ENCODE measurements at places on chromosomes 3 and 15. TPM values are rescaled to one million over a fixed set of nuclear protein-coding genes. Genes with fewer than 3 reads are reported as not detected.

OXTR gene
- total RNA-seq = 0.73 TPM

P2RY14 gene
- total RNA-seq = 0.65 TPM

CSPG5 gene
- total RNA-seq = 0.74 TPM

BOC gene
- total RNA-seq = not detected

LEKR1 gene
- 0.40 TPM for total RNA-seq

RAB5A gene
- total RNA-seq = 67.8 TPM

SETD5 gene
- total RNA-seq = 101 TPM

ZNF619 gene
- 7.5 TPM for total RNA-seq

LHFPL4 gene
- not detected for total RNA-seq

EEF1AKMT4 gene
- 14.2 TPM for total RNA-seq

COL8A1 gene
- total RNA-seq = not detected

SYNPR gene
- total RNA-seq = not detected

C3orf70 gene
- total RNA-seq = not detected

FEZF2 gene
- total RNA-seq = not detected

GOLGA6L10 gene
- 1.1 TPM for total RNA-seq

FBXW12 gene
- total RNA-seq = not detected

DNAJC17 gene
- 44.9 TPM for total RNA-seq

VPS39 gene
- 46.1 TPM for total RNA-seq

APOD gene
- total RNA-seq = not detected

SEMA7A gene
- 106 TPM for total RNA-seq

VIPR1 gene
- total RNA-seq = 3.3 TPM

ZNF620 gene
- 6.7 TPM for total RNA-seq

PAK6 gene
- 2.1 TPM for total RNA-seq

TAGLN3 gene
- 0.52 TPM for total RNA-seq

GNAT1 gene
- total RNA-seq = not detected

CD200R1L gene
- total RNA-seq = not detected

GOLGA8T gene
- total RNA-seq = 0.15 TPM

PROK2 gene
- total RNA-seq = 0.42 TPM

MUC20 gene
- 1.0 TPM for total RNA-seq

RBMS3 gene
- 0.86 TPM for total RNA-seq

ALDH1L1 gene
- total RNA-seq = not detected

ROPN1 gene
- total RNA-seq = not detected

METTL6 gene
- 22.2 TPM for total RNA-seq

MORC1 gene
- total RNA-seq = not detected

TIMP4 gene
- not detected for total RNA-seq

TTC23 gene
- 2.1 TPM for total RNA-seq

FBXO40 gene
- not detected for total RNA-seq

KLHL40 gene
- not detected for total RNA-seq

CHDH gene
- 0.23 TPM for total RNA-seq

TMCO5A gene
- total RNA-seq = not detected

ARHGEF3 gene
- 53.8 TPM for total RNA-seq

PRR23C gene
- total RNA-seq = not detected

MKRN3 gene
- 1.1 TPM for total RNA-seq

CLDN1 gene
- 0.19 TPM for total RNA-seq

MYL3 gene
- total RNA-seq = not detected

IL5RA gene
- total RNA-seq = 0.38 TPM

PLD1 gene
- 0.19 TPM for total RNA-seq

COL6A5 gene
- total RNA-seq = not detected

TMEM43 gene
- total RNA-seq = 40.3 TPM

SCAANT1 gene
- not detected for total RNA-seq

TMC3 gene
- not detected for total RNA-seq

DUOXA2 gene
- total RNA-seq = not detected

RAB27A gene
- total RNA-seq = 225 TPM

GRK7 gene
- total RNA-seq = not detected

SCG3 gene
- not detected for total RNA-seq

CCDC9B gene
- 0.17 TPM for total RNA-seq

P2RY12 gene
- total RNA-seq = not detected

EIF4E3 gene
- total RNA-seq = 24.5 TPM

P2RY13 gene
- not detected for total RNA-seq

SLC6A11 gene
- total RNA-seq = not detected
